ENCODE measurements at places on chromosomes 2 and 18. TPM values are rescaled to one million over a fixed set of nuclear protein-coding genes. Genes with fewer than 3 reads are reported as not detected.

CHAC2 gene
- total RNA-seq, result 20.0 TPM

SOX11 gene
- total RNA-seq, result not detected

NCKAP5 gene
- total RNA-seq, result 0.50 TPM

NOL4 gene
- total RNA-seq, result not detected

DSC3 gene
- total RNA-seq, result under 0.01 TPM

HK2 gene
- total RNA-seq, result 32.6 TPM

KATNAL2 gene
- 3.0 TPM for total RNA-seq

INPP5D gene
- 39.6 TPM for total RNA-seq

C2orf81 gene
- total RNA-seq, result 0.40 TPM

DSG1 gene
- total RNA-seq, result not detected

KYNU gene
- total RNA-seq, result 0.43 TPM

TUBA4B gene
- not detected for total RNA-seq

GNLY gene
- total RNA-seq, result not detected

TRIM43 gene
- 0.07 TPM for total RNA-seq

CFC1 gene
- not detected for total RNA-seq

CTAGE1 gene
- not detected for total RNA-seq

COX5B gene
- 192 TPM for total RNA-seq

ASB18 gene
- not detected for total RNA-seq

BCL2L11 gene
- 12.1 TPM for total RNA-seq

SCG2 gene
- not detected for total RNA-seq

SLC5A6 gene
- total RNA-seq, result 50.3 TPM

AGXT gene
- not detected for total RNA-seq

FOXI3 gene
- not detected for total RNA-seq

RUFY4 gene
- not detected for total RNA-seq

PLCL1 gene
- total RNA-seq, result 9.7 TPM
